ENCODE measurements at places on chromosomes 4 and X.

DNA sequence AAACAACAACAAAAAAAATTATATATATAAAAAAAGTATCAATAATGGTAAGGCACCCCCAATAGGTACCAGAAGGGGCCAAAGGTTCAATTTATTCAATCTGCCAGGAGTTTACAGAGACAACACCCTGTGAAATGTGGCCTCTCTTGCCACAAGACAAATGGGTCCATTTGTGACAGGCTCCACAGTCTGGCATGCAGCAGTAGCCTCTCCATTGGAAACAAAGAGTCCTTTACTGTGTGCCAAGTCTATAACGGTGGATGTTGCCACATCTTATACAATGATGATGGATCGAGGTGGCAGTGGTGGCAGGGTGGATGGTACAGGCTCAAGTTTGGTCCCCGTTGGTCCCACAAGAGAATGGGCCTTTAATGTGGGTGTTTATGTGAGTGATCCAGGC is 70.1 kb upstream of the SH3RF1 start:
- no peak for DNase-seq

DNA sequence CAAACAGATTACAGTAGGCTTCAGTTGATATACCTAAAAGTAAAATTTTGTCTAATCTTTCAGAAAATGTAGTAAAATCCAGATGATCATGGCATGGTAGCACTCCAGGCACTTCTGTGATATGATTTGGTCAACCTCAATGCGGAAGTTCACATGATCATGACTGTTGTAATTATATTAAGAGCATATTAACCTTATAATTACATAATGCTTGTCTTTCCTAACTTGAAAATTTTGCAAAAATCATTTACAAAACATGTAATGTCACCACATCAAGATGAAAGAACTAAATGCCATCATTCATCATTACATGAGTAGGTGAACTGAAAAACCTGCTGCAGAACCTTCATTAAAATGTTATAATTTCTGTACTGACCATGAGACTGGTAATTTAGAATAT is 88.1 kb downstream of the MBNL3 start:
- no peak for DNase-seq

DNA sequence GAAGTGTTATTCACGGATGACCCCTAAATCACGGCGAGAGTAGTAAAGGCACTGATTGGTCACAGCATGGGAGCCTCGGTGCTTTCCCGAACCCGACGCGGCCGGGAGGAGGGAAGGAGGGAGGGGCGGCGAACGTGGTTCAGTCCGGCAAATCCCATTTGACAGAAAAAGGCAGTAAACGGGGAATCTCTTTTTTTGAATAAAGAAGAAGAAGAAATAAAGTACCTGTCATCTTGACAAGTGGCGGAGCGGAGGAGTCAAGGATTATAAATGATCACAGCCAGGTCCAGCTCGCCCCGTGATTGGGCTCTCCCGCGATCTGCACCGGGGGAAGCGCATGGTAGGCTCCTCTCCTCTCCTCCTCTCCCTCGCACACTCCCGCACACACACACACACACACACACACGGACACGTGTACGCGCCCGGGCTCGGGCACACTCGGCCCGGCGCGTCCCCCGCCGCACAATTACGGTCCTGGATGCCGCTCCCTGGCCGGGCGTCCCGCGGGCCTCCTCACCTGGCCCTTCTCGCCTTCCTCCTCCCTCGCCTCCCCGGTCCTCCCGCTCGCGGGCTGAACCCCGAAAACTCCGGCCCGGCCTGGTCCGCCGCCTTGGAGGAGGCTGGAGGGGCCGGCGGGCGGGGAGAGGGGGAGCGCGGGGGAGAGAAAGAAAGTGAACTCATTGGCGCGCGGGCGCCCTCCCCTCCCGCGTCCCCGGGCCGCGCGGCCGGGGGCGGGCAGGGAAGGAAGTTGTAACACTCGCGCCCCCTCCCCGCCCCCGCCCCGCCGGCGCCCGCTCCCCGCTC is 99.2 kb upstream of the TENM3 start:
- DNase-seq, result no peak

DNA sequence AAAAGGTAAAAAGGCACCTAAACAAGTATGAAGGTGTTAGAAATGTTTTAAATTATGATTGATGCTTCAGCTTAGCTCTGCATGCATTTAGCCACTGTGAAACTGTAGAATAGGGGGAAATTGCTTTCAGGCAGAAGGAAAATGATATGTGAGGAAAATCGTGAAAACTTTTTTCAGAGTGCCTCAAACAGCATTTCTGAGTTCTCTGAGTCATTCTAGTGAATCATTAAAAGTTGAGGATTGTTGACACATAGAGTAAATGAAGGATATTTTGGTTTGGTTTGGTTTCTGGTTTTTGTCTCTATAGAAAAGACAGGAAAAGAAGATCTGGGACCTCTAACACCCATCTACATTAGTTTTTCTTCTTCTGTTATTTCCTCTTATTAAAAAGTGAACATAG is 332.5 kb upstream of the TRAM1L1 start:
- no peak for DNase-seq

DNA sequence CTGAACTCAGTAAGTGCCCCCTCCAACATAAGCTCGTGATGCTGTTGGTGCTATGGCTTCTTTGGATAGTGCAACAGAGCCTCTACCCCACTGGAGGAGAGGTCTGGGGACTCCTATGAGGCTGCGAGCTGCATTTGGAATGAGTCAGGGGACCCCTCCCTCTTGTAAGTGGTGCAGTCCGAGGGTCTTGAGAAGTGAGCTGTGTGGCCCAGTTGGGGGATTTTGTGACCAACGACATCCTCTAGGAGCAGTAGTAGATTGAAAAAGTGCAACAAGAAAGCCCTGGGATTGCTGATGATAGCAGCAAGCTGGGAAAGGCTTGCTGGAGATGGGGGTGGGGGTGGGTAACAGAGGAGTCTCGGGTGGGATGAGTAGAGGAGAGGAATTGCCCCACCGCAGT is 3.1 kb downstream of the FRMPD3 start:
- DNase-seq, result no peak

DNA sequence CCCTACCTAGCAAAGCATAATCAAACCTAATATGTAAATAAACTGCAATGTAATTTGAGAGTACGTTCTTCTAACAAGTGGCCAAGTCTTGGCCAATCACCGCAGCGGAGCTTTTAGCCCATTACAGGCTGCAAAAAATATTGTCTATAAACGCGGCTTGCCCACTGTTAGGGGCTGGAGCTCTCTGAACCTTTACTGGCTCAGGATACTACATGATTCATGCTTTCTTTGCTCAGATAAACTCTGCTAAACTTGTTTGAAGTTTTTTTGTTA is 990 bp upstream of the HADH start:
- DNase-seq, result no peak

- no peak for DNase-seq
Observed at GRCh38 chr4:153146031-153146430, 58.2 kb upstream of the TRIM2 start.

DNA sequence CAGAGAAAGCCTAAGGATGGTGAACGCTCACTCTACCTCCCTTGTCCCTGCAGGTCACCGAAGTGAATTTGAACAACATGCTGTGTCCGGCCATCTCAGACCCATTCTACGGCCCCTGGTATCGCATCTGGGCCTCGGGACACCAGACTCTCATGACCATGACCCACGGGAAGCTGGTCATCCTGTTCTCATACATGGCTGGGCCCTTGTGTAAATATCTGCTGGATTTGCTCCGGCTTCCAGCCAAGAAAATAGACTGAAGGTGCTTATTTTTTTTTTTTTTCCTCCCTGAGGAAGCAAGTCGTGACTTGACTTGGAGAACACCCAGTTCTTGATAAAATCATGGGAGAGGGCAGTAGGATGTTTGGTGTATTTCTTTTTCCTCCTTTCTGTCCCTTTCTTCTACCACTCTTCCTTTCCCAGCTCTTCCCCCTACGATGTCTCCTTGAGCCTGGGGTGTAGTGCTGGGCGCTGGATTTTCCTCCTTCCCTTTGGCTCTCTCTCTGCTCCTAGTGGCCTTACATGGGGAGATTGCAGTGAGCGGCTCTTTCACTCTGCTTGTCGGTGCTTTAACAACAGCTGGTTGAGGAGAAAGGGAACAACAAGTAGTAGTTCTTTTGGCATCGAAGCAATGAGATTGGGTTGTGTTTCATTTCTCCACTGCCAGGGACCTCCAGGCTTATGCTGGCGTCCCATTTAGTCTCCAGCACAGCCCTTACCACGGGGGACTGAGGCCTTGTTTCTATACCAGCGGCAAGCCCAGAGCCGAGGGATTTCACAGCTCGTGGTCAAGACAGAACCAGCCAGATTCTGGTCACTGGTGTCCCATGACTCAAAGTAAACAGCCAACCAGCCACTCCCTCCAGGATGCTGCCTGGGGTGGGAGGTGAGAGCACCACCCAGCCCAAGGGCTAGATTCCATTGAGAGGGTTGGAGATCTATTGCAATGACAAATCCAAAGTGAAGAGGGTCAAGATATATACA is 144.4 kb downstream of the AMMECR1 start:
- DNase-seq, result no peak

DNA sequence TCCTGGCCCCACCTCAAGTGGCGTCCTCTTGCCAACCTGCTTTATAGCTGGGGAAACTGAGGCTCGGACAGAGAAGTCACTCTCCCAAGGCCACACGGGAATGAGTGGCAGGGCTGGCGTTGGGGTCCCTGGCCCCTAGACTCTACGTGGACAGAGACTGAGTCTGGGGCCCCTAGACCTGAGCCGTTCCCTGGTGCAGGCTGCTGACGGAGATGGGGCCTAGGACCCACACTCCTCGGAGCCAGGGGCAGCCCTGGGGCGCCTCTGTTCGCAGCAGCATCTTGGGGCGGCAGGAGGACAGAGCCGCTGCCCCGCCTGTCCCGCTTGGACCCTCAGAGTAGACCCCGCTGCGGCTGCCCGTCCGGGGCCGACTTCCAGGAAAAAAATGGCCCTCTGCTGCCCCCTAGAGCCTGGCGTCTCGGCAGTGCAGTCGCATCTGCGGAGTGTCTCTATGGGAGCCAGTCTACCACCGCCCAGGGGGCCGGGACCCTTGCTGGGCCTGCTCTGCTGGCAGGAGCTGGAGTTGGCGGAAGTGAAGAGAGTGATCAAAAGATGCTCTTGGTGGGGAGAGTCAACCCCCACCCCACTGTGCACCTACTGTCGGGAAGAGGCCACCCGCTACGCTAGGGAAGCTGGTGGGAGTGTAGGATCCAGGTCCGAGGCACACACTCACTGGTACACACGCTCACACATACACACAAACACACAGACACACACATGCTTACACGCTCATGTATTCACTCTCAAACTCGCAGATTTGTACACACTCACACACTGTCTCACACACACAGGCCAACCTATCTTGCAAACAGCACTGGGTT is 220.1 kb downstream of the AFAP1 start:
- DNase-seq, result no peak

DNA sequence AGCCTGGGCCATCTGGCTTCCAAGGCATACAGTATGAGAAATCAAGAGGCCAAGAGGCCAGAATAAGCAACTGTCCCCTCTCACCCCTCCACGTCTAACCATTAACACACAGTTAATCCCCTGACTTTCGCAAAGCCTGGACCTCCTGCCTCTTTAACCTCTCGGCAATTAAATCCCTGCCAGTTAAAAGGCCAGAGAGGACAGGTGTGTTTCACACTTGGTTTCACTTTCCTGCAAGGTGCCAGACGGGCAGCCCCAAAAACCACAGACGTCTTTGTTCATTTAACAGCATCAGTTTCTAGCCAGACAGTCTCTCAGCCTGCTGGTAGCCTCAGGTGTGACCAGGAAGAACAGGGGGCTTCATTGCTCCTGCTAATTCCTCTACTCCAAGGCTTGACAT is 91.1 kb upstream of the KIT start:
- no peak for DNase-seq

DNA sequence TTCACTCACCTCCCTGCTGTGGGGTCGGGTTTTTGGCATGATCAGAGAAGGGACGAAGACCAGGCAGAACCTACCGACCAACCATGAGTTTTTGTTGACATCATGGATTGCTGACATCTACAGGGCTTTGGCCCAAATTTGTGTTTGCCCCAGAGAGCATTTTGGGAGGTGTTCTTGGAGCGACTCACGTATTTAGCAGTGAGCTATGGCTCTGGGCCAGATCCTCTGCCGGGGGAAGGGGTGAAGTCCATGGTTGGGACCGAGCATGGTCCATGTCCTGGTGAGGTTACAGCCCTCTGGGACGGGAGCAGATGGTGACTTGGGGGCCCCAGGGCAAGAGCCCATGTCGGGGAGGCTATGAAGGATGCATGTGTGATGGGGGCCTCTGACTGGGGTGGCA is 17.4 kb downstream of the SORCS2 start:
- DNase-seq, result no peak

- no peak for DNase-seq
Observed at GRCh38 chr4:69126024-69126423, 29.8 kb downstream of the UGT2B7 start.

- DNase-seq, result no peak
Observed at GRCh38 chr4:145101091-145101490, 3.0 kb downstream of the ABCE1 start.

- DNase-seq, result no peak
Observed at GRCh38 chr4:165668694-165669093, 204.3 kb upstream of the TLL1 start.

DNA sequence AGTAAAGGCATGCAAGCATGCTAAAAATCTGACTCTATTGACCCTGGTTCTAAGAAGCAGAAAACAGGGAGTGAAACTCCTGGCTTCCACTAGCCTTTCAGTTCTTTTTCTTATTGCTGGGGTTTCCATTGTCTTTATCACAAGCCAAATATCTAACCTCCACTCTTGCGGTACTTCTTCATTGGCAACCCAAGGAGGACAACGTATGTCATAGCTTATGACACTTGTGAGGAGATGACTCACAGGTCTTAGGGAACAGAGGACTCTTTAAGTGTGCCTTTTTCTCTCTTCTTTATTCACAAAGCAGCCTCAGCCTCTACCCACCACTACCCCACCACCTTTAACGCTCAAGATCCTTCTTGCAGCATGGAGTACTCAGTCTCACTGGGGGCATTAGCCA is 124.2 kb downstream of the GUCY2F start:
- no peak for DNase-seq

DNA sequence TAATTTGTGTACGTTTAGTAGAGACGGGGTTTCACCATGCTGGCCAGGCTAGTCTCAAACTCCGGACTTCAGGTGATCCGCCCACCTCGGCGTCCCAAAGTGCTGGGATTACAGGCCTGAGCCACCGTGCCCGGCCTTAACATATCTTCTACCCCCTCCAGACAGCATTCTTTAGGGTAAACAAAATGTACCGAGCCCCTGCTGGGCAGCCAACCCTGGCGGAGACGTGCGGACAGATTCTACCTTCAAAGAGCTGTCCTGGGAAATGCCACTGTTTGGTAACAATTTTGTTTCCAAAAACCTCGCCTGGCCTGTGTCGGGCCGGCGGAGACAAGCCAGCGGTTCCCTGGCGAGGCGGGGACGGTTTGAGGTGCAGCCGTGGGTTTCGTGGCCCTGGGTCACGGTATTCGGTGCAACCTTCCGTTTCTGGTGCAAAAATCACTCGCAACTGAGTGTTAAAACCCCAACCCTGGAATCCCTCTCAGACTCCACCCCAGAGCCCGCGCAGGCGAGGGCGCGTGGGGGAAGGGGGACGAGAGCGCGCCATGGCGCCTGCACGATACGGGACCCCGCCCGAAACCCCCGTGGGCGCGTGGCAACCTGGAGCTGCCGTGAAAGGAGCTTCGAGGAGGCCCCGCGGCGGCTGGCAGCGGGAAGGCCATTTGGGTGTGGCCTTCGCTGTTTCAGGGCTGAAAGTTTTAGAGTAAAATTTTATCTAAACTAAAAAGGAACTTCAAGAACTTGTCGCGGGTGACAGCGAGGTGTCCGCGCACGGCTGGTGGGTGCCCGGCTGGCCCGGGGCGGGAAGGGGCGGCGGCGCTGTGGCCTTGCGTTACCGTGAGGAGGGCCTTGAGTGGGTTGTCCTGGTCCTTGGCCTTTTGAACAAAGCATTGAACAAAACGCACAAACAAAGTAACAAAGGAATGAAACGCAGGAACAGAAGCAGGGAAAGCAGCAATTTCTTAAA is 17.0 kb downstream of the MRFAP1 start:
- DNase-seq, result no peak

- DNase-seq, result no peak
Observed at GRCh38 chr4:87445964-87446363, 23.6 kb downstream of the NUDT9 start.
